ENCODE measurements at places on chromosomes 5 and 9.

DNA sequence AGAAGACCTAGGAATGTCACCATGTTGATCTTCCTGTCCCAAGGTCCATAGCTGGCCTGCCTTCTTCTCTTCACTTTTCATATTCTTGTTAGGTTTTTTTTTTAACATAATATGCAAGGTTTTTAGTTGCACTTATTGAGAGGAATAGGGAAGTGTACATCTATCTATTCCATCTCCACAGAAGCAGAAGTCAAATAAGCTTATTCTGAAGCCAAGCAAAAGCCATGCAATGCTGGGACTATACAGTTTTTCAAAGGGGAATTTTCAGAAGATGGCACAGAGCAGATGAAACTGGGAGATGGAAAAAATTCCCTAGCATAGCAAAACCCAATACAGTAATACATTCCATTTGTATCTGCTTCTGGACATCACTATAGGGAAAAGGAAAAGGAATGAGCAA lies 447.6 kb downstream of the GADD45G start:
- DNase-seq = no peak

DNA sequence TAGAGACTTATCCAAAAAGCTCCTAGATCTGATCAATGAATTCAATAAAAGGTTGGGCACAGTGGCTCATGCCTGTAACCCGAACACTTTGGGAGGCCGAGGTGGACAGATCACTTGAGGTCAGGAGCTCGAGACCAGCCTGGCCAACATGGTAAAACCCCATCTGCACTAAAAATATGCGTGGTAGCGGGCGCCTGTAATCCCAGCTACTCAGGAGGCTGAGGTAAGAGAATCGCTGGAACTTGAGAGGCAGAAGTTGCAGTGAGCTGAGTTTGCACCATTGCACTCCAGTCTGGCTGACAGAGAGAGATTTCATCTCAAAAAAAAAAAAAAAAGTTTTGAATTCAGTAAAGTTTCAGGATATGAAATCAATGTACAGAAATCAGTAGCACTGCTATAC lies 20.0 kb downstream of the DCTN4 start:
- DNase-seq = no peak

DNA sequence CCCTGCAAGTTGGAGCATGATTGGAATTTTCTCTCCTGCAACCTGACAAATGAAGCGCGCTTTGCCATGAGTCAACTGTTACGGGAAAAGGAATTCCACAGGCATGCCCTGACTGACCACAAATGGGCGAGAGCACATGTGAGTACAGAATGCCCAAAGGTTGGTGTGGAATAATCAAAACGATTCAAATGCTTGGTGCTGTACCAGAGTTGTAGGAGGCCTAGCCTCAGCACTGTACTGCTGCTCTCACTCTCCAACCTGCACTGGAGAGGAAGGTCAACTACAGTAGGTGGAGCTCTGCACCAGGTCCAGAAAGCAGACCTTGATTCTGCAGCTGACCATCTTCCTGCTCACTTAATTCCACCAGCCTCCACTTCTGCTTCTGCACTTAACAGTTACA lies 406.9 kb upstream of the ACTBL2 start:
- DNase-seq = no peak

- no peak for DNase-seq
These were observed 5.9 kb downstream of the FKBP15 start for GRCh38 chr9:113215132-113215531.

DNA sequence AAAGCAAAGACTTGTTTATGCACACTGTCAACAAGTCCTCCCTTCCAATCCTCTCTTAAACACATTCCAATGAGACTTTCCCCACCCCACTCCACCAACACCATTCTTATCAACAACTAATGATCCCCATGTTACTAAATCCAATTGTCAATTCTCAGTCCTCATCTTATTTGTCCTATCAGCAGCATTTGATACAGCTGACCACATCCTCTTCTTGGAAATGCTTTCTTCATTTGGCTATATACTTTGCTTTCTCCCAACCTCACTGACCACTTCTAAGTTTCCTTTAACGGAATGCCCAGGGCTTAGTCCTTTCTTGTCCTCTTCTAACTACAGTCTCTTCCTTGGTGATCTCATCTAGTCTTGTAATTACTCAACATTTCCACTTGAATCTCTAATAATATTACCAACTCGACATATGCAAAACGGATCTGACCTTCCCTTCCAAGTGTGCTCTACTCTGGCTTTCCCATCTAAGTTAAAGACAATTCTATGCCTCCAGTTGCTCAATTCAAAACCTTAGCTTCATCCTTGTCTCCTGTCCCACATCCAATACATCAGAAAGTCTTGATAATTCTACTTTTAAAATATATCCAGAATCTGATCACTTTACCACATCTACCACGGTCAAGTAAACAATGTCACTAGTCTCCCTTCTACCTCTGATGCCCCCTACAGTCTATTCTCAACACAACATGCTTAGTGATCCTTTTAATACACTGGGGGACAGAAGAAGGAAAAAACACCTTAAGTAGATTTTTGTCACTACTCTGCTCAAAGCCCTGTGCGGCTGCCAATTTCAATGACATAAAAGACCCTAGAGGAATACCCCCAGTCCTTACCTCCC lies 25.5 kb downstream of the AGTPBP1 start:
- no peak for DNase-seq

DNA sequence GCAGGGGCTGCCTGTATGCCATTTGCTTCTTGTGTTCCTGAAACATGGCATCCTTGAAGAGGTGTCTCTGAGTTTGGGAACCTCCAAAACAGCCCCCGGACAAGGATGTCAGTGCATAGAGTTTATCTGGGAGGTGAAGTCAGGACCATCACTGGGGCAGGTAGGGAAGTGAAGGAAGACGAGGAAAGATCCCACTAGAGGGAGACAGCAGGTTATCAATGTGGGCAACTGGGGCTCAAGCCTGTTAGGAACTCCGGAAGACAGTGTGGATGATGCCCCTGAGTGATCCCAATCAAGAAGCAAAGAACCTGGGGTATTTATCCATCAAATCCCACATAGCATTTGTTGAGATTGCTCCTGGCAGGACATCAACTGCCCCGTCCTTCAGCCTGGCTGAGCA lies 233.1 kb downstream of the AGTPBP1 start:
- DNase-seq = no peak

GRCh38 chr9:86282979-86283535 lies 719 bp upstream of the ISCA1 start:
- no peak for DNase-seq

DNA sequence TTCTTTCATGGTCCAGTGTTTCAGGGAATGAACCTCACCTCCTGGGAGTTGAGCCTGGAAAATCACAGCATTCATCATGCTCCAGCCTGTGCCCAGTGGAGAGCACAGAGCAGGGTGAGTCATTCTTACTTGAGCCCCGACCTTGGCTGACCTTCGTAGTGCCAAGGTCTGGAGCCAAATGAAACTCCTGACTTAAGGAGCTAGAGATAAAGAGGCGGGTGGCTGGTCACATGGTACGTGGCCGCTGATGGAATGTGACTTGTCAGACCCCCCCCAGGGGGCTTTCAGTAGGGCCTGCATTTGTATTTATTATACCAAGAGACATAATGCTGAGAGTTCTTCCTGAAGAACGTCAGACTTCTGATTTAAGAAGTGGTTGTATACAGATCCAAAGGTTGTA lies 15.0 kb upstream of the PIP5K1B start:
- no peak for DNase-seq

GRCh38 chr5:180069589-180070247 lies 1.8 kb downstream of the RNF130 start:
- DNase-seq = no peak

GRCh38 chr5:167952278-167952995 lies 339.0 kb upstream of the WWC1 start:
- no peak for DNase-seq

GRCh38 chr5:113240951-113241726 lies 193.7 kb downstream of the TSSK1B start:
- no peak for DNase-seq

DNA sequence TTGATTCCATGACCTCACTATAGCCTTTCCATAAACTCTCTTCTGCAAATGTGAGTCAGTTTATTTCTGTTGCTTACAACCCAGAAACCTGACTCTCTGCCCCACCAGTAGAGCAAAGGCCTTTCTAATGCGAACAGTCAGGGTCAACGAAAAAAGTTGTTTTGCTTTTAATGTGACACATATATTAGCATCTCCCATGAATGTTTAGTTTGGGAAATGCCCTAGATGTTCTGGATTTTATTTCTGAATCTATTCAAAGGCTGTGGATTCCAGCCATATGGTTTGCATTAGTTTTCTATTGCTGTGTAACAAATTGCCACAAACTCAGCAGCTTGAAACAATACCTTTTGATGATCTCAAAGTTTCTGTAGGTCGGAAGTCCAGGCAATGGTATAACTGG lies 193.5 kb downstream of the GNA14 start:
- no peak for DNase-seq

GRCh38 chr5:79093762-79094161 lies 17.8 kb upstream of the BHMT start:
- no peak for DNase-seq

GRCh38 chr5:105587963-105588662 lies 2025.5 kb upstream of the NUDT12 start:
- DNase-seq = no peak

- DNase-seq = no peak
These were observed 146.8 kb upstream of the ADAMTSL1 start for GRCh38 chr9:18327121-18327520.

DNA sequence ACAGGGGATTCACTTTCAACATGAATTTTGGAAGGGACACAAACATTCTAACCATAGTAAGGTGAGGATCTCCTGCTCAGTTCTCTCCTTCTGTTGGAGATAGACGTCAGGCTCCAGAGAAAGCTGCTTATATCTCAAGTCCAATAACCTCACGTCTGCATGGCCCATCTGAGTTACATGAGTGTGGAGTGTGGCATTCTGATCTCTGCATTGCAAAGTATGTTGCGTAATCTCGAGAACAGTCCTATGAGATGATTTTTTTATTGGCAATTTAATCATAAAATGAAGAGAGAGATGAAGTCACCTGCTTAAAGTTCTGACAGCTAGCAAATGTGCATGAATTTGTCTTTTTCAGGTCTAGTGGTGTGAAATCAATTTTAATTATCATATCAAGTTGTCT lies 118.8 kb downstream of the SLC12A2 start:
- no peak for DNase-seq

GRCh38 chr5:62208218-62208852 lies 97.7 kb upstream of the KIF2A start:
- no peak for DNase-seq

- no peak for DNase-seq
These were observed 38.7 kb upstream of the RAB3C start for GRCh38 chr5:58544195-58544594.

DNA sequence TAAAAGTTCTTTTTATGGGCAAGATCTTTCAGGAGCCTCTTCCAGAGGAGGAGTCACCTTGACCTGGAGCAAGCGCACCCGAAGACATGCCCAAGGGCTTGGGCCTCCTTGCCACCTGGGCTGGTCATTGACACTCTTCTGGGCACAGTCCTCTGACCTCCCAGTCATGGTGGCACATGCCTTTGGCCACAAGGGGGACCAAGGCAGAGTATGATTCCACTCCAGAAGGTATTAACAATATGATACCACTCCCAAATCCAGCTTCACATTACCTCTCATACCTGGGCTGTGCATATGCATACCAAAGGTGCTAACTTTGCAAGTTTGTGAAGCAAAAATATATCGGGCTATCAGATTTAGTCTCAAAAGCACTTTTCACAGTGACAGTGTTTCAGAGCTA lies 84.6 kb downstream of the MAST4 start:
- no peak for DNase-seq

GRCh38 chr5:171957591-171958251 lies 48.7 kb downstream of the FBXW11 start:
- DNase-seq = no peak

DNA sequence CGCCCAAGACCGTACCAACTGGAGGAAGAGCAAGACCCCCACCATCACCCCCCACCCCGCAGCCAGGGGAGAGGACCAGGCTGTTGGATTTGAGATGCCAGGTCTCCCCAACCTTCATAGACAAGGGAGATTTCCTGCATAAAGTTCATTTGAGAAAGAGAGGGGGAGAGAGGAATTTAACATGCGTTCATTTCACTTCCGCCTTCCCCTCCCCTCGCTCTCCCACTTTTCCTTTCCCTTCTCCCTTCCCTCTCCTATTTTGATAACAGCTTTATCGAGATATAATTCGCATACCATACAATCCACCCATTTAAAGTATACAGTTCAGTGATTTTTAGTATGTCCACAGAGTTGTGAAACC lies 4.2 kb upstream of the NKX2-5 start:
- DNase-seq = no peak

DNA sequence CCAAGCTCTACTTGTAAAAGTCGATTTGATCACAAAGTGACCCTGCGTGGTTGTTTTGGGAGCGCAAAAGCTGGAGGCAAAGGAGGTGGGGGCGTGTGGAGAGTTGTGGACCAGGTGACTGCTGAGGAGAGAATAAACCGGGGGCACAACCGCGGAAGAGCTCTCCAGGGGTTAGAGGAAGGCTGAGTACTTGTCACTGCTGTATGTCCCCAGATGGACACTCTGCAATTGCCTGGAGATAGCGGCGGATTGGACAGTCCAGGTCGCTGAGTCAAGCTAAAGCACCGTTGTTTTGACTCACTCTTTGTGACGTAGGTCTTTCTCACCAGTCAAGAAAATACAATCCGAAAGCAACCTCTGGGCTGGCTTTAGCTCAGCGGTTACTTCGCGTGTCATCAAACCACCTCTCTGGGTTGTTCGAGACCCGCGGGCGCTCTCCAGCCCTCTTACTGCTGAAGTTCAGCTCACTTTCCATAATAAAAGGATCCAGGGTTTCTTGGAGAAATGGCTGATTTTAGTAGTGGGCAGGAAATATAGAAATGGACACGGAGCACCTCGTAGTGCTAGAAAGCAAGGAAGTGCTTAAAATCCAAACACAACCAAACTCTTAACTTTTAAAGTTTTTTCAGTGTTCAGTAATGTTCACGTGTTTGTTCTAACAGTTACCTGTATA lies 25.7 kb downstream of the ZMAT2 start:
- no peak for DNase-seq

DNA sequence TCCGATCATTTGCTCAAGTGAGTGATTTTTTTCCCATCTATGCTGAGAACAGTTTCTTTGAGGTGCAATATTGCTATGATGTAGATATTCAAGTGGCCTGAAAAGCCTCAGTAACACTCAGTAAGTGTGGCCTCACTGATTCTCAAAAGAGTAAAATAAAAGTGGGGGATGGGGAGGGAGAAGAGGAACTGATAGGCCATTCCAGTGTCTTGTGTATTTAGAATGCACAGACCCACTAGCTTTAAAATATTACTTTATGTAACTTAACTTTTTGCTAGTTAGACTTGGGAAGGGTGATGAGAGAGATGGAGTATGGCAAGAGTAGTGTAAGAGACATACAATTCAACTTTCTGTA lies 79.5 kb upstream of the ZNF608 start:
- no peak for DNase-seq
